Stimulated activated CD8-positive, alpha-beta memory T cell treated with anti-CD3 and anti-CD28 coated beads, Interleukin-15, amount 100 ng/mL, for 48 hours (primary cell): ENCODE measurements at places on chromosomes 2 and 18.

- DNase-seq = peak; percentile 43
Measured at GRCh38 chr2:106160786-106161261, 33.3 kb downstream of the UXS1 start.

- DNase-seq = no peak
Measured at GRCh38 chr2:134943540-134943939, 24.9 kb downstream of the CCNT2 start.

GRCh38 chr2:150575861-150576260 lies 88.4 kb upstream of the RND3 start:
- no peak for DNase-seq

DNA sequence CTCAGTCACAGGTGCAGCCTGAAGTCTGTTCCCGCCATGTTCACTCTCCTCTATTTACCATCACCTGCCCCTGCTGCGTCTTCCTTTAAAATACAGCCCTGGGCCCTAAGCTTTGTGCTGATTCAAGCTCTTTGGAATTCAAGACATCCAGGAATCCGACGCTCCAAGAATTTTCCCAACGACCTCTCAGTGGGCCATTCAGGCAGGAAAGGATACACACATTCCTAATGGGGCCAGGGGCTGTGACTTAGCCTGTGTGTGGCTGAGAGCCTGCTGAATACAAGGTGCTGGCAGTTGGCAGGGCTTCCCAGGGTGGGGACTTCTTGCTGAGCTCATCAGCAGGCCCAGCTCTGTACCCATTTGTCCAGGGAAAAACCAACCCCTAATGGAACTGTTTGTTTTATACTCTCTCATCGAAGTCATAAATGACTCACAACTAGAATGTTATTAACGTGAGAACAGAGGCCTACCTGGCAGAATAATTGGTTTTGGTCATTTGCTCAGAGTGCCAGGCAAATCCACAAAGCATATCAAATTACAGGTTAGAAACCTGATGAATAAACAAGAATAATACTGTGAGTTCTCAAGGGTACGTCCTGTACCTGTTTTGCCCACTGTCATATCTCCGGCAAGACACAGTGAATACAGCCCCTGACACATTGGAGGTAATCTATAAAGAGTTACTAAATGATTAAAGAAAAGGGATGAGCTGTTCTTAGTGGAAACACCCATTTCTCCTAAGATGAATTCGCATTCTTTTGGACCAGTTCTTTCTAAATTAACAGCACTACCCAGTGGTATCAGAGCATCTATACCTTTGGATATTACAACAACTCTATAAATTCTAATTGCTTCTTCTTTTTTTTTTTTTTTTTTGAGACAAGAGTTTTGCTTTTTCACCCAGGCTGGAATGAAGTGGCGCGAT lies 12.6 kb upstream of the KCMF1 start:
- DNase-seq = no peak
